ENCODE measurements at places on chromosomes 12 and 14.

- no peak for DNase-seq
These were observed 82.6 kb upstream of the IGF1 start for GRCh38 chr12:102562836-102563425.

GRCh38 chr12:124570810-124571209 is 3.4 kb upstream of the NCOR2 start:
- no peak for DNase-seq

- DNase-seq = no peak
These were observed 7.6 kb downstream of the ARHGDIB start for GRCh38 chr12:14953752-14954151.

- DNase-seq = no peak
These were observed 3.6 kb downstream of the LTBR start for GRCh38 chr12:6387541-6387940.

- no peak for DNase-seq
These were observed 248.4 kb upstream of the CCDC196 start for GRCh38 chr14:66237741-66238140.

- DNase-seq = no peak
These were observed 721 bp upstream of the CTSG start for GRCh38 chr14:24576771-24577170.

GRCh38 chr14:96309896-96310330 is 53.2 kb downstream of the ATG2B start:
- no peak for DNase-seq

DNA sequence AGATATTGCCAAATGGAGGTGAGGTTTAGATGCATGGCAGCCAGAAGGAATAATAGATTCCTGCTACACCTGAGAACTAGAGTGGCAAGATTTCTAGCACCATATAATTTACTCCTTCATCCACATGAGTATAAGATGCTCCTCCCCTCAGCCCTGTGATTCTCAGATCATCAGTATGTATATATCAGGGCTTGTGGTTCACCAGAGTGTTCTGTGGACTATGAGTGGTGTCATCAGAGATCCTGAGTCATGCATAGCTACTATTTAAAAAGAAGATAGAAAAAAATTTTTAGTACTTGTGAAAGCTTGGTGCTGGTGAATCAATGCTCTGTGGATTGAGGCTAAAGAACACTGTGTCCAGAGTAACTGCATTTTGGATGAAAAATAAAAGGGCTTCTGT is 285.9 kb downstream of the BMP4 start:
- peak; percentile 16 for DNase-seq

- DNase-seq = no peak
These were observed 723.8 kb downstream of the BCL11B start for GRCh38 chr14:98548071-98548686.

DNA sequence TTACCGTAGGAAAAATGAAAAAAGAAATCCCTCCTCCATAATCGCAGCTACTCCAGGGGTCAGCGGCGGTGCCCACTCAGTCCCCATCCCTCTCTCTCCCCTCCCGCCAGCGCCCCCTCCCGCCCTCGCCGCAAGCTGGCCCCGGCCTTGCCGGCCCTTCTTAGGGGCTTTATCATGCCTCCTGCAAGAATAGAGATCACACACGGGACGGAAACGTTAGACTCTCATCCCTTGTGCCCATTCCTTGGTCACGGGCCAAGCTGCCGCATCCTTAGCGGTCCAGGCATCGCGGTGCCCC is 692 bp upstream of the COX14 start:
- DNase-seq = no peak

DNA sequence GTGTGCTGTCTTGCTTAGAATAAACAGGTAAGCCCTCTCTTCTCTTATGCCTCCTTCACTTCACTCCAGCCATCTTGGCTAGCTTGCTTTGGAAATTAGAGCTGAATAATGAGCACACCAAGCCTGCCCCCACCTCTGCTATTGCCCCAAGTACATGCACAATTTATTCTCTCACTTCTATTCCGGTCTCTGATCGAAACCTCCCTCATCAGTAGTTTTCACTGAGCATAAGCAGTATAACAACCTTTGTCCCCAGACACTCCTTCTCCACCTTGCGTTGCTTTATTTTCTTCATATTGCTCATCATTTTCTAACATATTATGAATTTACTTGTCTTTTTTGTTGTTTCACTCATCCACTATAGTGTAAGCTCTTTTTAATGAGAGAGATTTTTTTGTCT is 253.4 kb downstream of the GXYLT1 start:
- DNase-seq = no peak

DNA sequence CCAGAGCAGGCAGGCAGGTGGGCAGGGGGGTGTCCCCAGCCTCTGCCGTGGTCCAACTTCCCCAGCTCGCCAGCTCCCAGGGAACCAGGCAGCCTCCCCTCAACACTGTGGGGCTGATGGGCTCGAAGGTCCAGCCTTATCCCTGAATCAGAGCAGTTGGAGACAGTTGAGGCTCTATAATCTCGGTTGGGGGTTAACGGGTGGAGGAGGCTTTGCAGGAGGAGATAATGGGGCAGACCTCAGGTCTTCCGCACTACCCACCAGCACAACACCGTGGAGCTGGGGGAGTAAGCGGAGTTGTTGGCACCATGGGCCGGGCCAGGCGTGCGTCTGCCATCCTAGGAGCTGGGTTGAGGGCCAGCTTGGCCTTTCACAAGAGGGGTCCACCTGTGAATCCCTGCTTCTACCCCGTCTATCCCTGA is 13.9 kb upstream of the HDAC7 start:
- no peak for DNase-seq

- DNase-seq = no peak
These were observed at the start of gene CYP27B1 for GRCh38 chr12:57766464-57767304. Gene CYP27B1, minus strand, starts transcription at chr12:57767078. Its CDS starts 37 bp downstream, at chr12:57767041.

- DNase-seq = peak; percentile 42
These were observed 193.6 kb upstream of the NUDT4 start for GRCh38 chr12:93183940-93184671.

DNA sequence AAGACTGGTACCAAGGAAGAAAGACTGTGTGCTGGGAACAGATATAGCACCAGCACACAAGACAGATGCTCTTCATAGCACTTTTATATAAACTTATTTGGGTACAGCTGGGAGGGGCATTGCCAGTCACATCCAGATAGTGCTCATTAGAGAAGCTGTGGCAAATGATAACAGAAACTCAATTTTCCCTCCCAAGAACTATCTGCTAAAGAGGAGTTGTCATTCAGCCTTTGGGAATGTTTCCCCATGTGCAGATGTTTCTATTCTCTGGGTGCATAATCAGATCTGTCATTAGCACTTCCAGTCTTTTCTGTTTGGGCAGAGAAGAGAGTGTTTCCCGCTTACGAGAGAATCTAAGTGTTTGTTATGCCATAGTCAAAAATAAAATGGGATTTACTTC is 714.9 kb upstream of the MDGA2 start:
- DNase-seq = no peak

GRCh38 chr12:16034136-16034817 is 123.1 kb downstream of the DERA start:
- no peak for DNase-seq

DNA sequence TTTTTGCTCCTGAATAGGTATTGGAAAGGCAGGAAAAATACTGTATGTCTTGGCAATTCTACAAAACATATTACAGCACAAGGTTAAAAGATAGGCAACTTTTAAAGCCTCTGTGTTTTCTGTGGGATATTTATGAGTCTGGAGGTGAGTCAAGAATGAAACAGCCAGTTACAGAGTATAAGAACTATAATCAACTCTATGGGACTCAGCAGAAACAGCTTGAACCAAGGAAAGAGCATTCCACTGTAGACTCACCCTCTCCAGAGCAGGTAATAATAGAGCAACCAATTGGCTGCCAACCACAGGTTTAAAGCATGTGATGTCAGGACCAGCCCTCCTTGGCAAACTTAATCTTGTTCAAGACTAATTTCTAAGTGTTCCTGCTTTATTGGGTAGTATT is 100.5 kb upstream of the MDM1 start:
- no peak for DNase-seq

- DNase-seq = no peak
These were observed 6.7 kb downstream of the CIT start for GRCh38 chr12:119870457-119870856.

DNA sequence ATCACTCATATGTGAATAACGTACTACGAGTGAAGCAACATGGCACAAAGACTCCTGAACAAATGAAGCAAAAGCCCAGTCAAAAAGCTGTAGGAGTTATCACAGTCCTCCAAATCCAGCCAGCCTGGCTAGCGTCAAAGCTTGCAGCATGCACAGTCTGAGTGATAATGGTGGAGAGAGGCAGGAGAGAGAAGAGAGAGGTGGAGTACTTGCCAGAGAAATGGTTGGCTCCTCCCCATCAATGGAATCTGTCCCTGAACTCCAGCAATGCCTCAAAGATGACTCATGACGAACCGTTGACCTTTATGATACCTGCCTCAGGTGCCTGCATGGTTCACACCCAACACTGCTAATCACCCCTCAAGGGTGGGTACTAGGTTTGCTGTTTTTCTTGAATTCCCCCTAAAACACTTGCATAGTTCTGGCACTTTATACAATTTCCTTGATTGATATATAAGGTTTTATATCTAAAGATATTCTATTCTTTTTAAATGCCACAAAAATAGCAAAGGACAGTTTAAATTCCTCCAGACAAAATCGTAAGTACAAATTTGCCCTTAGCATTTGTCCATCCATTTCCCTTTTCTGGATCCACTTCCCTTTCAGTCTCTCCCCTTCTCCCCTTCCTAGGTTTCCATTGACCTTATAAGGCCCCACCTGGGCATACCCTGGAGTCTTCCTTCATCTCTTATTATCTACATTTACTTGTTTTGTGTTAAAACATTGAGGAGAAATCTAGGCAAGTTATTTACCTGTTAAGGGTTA is 10.2 kb downstream of the ARHGDIB start:
- no peak for DNase-seq

DNA sequence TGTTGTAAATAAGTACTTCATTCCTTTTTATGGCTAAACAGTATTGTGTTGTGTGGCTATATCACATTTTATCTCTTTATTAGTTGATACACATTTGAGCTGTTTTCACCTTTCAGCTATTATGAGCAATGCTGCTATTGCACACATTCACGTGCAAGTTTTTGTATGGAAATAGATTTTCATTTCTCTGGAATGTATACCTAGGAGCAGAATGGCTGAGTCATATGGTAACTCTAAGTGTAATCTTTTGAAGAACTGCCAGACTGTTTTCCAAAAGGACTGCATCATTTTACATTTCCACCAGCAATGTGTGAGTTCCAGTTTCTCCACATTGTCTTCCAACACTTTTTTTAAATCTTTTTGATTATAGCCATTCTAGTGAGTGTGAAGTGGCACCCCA is 134.0 kb downstream of the SRGAP1 start:
- peak; percentile 26 for DNase-seq

- DNase-seq = no peak
These were observed 1.8 kb downstream of the MAP3K12 start for GRCh38 chr12:53497461-53497860.

GRCh38 chr12:105053116-105053572 is 31.1 kb downstream of the ALDH1L2 start:
- peak; percentile 61 for DNase-seq

Data from AG20443 (cell line).